ENCODE measurements at places on chromosomes 3 and 15.

DNA sequence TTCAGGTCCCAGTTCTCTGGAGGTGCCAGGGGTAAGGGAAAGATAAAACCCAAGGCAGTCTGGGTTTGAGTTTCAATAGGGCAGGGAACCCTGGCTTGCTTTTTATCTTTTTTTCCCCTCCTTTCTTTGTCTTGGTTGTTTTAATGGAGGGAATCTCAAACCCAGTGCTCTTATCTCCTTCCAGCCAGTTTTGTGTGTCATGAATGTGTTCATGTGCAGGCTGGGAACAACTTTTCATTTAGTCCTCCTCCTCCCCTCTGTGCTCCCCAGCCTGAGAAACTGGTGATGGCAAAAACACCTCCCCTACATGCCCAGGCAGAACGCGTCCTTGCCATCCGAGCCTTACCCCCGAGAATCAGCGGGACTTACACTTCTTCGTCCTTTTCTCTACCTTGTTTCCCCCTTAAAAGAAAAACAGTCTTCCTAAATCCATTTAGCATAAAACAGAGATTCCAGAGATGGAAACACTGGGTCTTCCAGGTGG lies 10.9 kb downstream of the SEMA3G start:
- no peak for DNase-seq

DNA sequence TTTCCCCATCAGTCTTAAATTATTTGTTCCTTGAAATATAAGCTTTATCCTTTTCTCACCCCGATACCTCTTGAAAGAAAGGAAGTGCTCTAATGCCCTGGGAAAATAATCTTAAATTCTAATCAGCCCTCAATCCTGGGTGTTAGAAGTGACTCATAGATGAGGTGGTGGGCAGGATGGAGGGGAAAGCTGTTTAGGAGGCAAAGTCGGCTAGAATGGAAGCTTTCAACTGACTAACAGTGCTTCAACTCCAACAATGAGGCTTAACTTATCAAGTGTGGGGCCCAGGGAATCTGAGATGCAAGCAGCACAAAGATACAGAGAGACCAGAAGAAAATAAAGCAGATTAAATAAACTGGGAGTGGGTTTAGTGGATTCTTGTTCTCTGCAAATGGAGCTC lies 175.8 kb downstream of the EPHB1 start:
- no peak for DNase-seq

DNA sequence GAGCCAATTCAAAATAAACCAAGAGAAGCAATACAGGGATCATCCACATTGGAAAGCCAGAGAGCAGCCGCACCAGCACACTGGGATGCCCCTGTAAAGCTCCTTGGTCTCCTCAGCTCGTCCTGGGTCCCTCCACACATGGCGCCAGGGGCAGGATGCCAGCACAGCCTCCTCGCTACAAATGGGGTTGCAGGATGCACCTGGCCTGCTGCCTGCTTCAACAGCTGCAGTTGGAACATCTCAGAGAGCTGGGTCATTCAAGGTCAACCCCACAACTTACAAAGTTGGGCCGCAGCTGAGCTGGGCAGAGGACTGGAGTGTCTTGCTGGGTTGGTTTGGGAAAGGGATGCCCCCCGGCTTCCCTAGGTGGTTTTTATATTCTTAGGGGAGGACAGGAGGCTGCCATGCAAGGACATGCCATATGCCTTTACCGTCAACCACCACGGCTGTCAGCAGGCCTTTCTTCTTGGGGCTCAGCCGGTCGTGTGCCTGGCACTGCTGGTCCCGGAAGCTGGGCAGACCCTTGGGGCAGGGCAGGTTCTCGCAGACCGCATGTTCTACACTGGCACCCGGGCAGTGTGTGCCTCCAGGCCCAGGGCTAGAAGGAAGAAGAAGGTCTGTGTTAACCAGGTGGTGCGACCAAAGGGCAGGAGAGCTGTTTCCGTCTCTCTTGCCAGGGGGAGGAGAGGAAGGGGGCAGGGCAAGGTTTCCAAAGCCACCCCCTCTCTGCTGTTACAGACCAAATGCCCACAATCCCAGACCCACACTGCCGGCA lies 225.2 kb downstream of the ADAMTS17 start:
- DNase-seq, result no peak

GRCh38 chr3:44259404-44259803 lies 17.7 kb downstream of the TOPAZ1 start:
- no peak for DNase-seq

DNA sequence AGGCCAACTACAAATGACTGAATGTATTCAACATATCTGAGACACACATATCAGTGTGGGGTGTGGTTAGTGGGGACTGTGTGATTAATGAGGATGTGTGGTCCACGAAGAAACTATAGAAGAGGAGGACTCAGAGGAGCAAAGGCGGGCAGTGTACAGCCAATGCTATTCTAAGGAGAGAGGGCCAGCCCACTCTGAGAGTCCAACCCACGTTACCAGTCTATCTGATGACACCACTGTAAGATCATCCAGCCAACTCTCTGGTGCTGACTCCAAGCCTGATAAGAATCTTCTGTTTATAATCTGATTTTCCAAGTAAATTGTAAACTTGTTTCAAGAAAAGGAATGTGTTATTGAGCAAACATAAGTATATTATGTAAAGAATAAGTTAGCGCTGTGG lies 47.2 kb downstream of the MCF2L2 start:
- DNase-seq, result no peak

- DNase-seq, result no peak
Measured at GRCh38 chr15:101669744-101670143, 17.6 kb upstream of the TM2D3 start.

DNA sequence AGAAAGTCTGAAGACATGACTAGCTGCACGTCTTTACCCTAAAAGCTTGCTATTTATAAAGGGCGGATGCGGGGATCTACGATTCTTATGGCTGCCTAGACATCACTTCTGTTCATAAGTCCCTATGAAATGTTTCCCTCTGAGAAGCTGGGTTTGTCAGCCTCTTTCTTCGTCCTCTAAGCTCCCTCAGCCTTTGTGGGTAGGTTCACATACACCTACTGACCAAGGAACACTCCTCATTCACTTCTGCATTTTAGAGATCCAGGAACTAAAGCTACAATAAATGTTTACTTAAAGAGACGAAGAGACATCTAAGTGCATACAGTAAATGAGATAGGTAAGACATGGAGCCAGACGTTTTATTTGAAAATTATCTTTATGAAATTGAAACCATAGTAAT lies 16.7 kb upstream of the RAMAC start:
- DNase-seq, result no peak

- no peak for DNase-seq
Measured at GRCh38 chr3:184566441-184567414, 5.1 kb downstream of the EPHB3 start.

DNA sequence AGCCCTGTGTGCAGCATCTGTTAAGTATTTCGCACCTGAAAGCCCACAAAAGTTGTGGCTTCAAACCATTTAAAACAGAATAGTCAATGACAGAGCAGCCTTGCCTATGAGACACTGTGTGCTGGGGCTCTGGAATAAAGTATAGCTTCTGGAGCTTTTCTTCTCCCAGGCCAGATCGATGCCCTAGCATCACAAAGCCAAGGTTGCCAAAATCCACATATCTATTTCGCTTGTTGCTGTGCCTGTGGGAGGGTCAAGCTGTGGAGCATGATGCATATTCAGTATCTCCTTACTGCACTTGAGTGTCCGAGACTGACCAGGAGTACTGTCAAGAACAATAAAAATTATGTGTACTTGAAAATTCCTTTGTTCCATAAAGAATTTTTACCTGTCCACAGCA lies 7.6 kb downstream of the PLOD2 start:
- DNase-seq, result no peak

DNA sequence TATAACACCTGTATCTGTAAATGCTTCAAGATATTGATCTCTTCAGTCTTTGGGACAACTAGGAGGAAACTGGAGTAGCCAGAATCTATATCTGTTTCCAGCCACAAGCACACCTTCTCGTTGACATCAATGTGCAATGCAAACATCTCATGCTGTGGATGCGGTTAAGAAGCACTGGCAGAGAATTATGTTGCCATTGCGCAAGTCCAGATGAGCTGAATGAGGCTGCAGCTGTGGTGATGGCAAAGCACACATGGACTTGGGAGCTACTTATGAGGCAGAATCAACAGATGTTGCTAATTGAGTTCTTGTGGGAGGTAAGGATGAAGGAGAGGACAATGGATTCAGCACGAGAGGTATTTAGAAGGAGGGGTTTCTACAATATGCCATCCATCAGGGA lies 90.9 kb downstream of the STRIT1 start:
- no peak for DNase-seq

GRCh38 chr15:98226578-98226977 lies 266.1 kb downstream of the ARRDC4 start:
- DNase-seq, result no peak

GRCh38 chr3:88671573-88671972 lies 435.8 kb upstream of the EPHA3 start:
- no peak for DNase-seq

DNA sequence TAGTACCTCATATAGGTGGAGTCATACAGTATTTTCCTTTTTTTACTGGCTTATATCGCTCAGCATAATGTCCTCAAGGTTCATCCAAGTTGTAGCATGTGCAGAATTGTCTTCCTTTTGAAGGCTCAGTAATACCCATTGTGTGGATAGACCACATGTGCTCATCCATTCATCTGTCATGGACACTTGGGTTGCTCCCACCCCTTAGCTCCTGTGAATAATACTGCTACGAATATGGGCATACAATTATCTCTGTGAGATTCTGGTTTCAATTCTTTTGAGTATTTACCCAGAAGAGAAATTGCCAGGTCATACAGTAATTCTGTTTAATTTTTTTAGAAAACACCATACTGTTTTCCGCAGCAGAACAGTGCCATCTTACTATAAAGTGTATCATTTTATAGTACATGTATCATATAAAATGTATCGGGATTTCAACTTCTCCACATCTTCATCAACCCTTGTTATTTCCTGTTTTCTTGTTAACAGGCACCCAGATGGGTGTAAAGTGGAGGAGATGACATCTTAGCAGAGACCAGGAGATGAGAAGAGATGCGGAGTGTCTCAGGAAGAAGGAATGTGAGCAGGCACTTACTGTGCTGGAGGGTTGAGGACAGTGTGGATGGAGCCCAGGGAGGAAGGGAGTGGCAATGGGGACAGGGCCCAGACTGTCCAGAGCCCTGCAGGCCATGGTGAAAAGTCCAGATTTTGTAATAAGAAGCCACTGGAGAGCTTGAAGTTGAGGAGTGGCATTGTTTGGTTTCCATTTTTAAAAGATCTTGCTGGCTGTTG lies 27.0 kb upstream of the PRR23E start:
- DNase-seq, result no peak

GRCh38 chr3:40660554-40660953 lies 135.8 kb downstream of the ZNF621 start:
- no peak for DNase-seq

DNA sequence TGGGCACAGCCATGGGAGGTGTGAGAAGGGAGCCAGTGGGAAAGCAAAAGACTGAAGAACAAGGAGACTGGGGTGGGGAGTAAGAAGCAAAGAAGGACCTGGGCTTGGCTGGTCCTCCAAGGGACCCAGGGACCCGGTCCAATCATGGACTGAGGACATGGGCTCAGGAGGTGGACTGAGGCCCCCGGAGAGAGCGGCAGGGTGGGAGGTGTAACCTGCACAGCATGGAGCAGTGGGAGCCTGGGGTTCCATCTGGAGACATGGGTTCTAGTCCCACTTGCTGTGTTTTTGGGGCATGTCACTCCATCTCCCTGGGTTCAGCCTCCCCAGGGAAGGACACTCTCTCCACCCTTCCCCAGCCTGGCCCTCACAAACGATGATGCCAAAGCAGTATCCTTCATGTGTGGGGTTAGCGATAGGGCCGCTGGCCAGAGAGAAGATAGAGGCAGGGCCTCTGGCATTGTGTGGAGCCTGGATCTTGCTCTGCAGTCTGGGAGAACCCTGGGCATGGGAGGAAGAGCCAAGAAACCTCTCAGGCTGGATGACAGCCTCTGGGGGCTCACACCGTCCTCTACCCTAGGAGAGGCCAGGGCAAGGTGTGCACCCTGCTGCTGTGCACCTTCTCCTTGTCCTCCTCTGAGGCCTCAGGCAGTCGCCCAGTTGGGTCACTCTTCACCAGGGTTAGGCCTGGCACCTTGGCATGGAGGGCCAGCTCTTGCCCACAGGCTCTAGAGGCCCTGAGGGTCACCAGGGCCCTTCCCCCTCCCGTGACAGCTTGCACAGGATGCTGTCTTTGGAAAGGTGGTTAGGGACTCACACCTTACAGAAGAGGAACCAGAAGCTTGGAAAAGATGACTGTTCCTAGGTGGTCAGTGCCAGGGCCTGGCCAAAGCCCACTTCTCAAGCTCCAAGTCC lies 26.0 kb downstream of the FBXW12 start:
- no peak for DNase-seq

GRCh38 chr3:181725830-181726229 lies 14.1 kb downstream of the SOX2 start:
- DNase-seq, result no peak

DNA sequence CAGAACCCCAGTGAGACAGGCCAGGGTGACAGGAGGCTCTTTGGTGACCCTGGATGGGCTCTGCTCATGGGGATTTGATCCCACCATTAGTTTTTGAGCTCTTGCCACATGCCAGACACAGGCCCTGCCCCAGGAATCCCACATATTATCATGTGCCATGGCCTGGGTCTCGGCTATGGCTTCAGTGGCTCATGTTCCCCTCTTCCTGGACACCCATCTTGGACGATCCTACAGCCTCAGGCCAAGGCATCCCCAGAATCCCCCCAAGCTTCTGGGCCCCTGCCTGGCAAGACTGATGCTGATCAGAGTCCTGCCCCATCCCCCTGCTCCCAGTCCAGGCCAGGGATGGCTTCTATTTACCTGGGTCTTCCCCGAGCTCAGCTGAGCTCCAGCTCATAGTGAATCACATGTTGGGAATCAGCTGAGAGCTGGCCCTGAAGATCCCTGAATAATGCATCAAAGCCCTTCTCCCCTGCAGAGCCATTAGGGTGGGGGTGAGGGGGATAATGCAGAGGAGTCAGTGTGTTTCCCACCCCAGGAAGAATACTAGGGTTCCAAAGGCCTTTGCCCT lies 50.9 kb upstream of the CHRNB4 start:
- no peak for DNase-seq

DNA sequence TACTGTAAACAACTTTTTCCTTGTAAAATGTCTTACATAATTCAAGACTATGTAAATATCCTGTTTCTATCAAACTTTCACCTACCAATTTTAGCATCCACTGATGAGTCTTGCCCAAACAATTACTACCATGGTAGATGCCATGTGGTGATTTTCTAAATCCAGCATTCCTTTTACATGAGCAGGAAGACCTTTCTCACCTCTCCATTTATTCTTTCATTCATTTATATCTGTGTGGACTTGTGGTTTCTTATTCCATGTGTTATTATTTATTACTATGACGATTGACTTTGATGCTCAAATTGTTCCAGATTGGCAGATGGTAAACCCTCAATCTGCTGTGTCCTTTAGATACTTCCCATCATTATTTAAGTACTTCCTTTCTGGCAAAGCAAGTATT lies 62.4 kb downstream of the IFT57 start:
- DNase-seq, result no peak

- DNase-seq, result no peak
Measured at GRCh38 chr3:33125840-33126239, 12.0 kb downstream of the CRTAP start.

DNA sequence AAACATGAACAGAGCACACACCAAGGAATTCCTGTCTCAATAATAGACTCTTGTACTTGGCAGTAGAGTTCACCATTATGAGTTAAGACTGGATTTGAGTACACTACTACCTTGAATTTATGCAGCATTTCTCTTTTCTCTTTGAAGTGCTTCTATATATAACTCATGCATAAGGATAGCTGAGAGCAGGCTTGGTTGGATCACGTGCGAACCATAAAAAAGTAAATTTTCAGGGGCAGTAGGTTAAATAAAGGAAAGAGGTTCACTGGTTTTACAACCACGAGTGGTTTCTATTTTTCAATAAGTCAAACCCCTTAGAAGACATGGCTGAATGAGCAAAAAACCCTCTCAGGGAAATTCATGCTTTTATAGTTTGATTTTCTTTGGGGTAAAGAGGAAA lies 28.6 kb upstream of the PDZRN3 start:
- DNase-seq, result no peak

All from activated T-cell treated with anti-CD3 and anti-CD28 coated beads for 4 hours (primary cell).